Skeletal muscle tissue (tissue), 5 donors: ENCODE measurements at places on chromosomes 3 and 15. TPM values are rescaled to one million over a fixed set of nuclear protein-coding genes. Genes with fewer than 3 reads are reported as not detected.

The CATSPER2 gene
- 3.1 TPM for total RNA-seq

The KATNBL1 gene
- total RNA-seq, result 93.4 TPM

The AGTR1 gene
- total RNA-seq, result 41.8 TPM

The GCNT3 gene
- not detected for total RNA-seq

The MEX3B gene
- total RNA-seq, result 11.0 TPM

The BFSP2 gene
- 2.1 TPM for total RNA-seq

The RTP4 gene
- total RNA-seq, result 1.0 TPM

The TNNC1 gene
- 461 TPM for total RNA-seq

The FAM81A gene
- 0.52 TPM for total RNA-seq

The UQCC5 gene
- total RNA-seq, result 1.0 TPM

The RNF168 gene
- total RNA-seq, result 12.0 TPM

The HESX1 gene
- not detected for total RNA-seq

The SOX2 gene
- total RNA-seq, result under 0.01 TPM

The DPPA2 gene
- total RNA-seq, result not detected

The DUOX2 gene
- under 0.01 TPM for total RNA-seq

The CAMK2N2 gene
- total RNA-seq, result not detected

The SLC22A13 gene
- total RNA-seq, result not detected

The CRABP1 gene
- total RNA-seq, result 8.9 TPM

The KBTBD8 gene
- total RNA-seq, result 3.1 TPM

The SLC2A2 gene
- total RNA-seq, result not detected

The FETUB gene
- not detected for total RNA-seq

The IL20RB gene
- total RNA-seq, result 0.52 TPM

The FBXL2 gene
- total RNA-seq, result 7.8 TPM

The TAGLN3 gene
- 0.52 TPM for total RNA-seq

The RTP1 gene
- total RNA-seq, result not detected

The WDR49 gene
- total RNA-seq, result 5.7 TPM

The ABHD10 gene
- 25.1 TPM for total RNA-seq
